Stimulated activated CD8-positive, alpha-beta memory T cell treated with anti-CD3 and anti-CD28 coated beads, Interleukin-15, amount 100 ng/mL, for 24 hours (primary cell): ENCODE measurements at places on chromosomes 12 and 14.

GRCh38 chr12:2853626-2854025 is 3.2 kb downstream of the TEX52 start:
- DNase-seq, result no peak

DNA sequence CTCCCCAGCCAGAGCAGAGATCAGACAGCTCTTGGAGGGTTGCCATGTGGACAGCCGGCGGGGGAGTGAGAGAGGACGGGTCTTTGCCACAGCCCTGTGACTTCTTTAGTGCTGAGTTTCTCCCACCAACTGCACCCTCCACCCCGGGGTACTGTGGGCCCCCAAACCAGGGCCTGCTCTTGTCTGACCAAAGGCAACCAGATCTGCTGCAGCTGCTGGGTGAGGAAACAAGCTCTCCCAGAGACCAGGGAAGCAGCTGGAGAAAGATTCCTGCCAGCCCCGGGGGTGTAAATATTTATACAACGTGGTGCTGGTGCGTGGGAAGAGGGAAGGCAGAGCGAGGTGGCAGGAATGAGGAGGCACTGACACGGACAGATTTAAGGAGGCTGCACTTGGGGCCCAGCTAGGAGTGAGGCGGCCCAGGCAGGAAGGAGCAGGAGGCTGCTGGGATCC is 14.3 kb upstream of the ZFP36L1 start:
- no peak for DNase-seq

DNA sequence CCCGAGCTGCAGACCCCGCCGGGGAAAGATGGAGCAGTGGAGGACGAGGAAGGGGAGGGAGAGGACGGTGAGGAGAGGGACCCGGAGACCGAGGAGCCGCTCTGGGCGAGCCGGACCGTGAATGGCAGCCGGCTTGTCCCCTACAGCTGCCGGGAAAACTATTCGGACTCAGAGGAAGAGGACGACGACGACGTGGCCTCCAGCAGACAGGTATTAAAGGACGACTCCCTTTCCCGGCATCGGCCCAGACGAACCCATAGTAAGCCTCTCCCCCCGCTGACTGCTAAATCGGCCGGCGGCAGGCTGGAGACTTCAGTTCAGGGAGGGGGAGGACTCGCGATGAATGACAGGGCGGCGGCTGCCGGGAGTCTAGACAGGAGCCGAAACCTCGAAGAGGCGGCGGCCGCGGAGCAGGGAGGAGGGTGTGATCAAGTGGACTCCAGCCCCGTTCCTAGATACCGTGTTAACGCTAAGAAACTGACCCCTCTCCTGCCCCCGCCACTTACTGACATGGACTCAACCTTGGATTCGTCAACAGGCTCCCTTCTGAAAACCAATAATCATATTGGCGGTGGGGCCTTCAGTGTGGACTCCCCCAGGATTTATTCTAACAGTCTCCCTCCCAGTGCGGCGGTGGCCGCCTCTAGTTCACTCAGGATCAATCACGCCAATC is 962 bp downstream of the LEMD3 start:
- DNase-seq, result peak; percentile 7

DNA sequence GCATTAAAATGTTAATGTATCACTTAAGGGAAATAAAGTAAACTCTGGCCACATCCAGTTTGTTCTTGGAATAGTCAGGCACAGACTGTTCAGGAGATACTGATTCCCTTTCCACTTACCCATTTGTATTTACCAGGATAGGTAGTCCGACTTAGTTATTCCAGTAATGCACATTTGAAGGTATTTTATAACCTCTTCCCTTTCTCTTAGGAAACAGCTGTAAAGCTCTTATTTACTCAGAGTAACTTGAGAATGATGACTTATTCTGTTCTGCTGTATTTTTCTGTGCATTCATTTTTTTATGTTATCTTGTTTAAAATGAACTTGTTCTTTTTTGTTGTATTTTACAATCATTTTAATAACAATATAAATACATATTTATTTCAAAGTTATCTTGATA is 78.0 kb downstream of the METTL25 start:
- no peak for DNase-seq

DNA sequence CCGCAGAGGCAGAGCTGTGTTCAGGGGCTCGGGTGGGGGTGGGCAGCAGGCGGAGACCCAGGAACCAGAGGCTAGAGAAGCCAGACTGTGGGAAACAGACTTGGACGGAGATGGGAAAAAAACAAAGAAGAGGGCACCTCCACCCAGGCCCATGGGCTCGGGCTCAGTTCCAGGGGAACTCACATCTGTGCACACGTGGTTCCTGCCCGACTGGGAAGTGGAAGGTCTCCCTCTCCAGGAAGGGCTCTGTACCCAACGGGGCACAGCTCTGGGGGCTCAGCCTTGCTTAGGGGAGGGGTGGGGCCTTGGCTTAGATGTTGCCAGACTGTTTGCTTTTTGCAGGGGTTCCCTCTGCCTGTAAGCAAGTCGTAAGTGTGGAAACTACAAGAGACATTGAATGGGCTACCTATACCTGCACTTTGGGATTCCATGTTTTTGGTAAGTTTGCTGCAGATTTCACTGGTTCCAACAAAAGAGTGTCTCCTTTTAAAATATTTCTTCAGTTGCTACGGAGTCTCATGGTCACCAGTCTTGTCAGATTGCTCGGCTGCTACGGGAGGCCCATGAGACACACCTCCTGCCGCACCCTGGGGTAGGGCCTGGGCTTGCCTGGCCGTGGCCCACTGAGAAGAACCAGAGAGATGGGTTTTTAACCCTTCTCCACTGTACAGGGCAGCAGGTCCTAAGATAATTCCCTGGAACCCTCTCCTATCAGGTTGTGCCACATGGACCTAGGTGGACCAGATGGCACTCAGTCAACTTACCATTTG is 127.6 kb upstream of the EVL start:
- no peak for DNase-seq

GRCh38 chr14:36996857-36997590 is 175.4 kb downstream of the SLC25A21 start:
- DNase-seq, result no peak

- DNase-seq, result no peak
Measured at GRCh38 chr12:111269718-111270117, 99.2 kb downstream of the PHETA1 start.

GRCh38 chr14:96861568-96862310 is 64.6 kb downstream of the VRK1 start:
- DNase-seq, result no peak
